ENCODE measurements at places on chromosomes 7 and 10.
A peak's percentile ranks its signal among the peaks of the same experiment; 100 is the strongest.

DNA sequence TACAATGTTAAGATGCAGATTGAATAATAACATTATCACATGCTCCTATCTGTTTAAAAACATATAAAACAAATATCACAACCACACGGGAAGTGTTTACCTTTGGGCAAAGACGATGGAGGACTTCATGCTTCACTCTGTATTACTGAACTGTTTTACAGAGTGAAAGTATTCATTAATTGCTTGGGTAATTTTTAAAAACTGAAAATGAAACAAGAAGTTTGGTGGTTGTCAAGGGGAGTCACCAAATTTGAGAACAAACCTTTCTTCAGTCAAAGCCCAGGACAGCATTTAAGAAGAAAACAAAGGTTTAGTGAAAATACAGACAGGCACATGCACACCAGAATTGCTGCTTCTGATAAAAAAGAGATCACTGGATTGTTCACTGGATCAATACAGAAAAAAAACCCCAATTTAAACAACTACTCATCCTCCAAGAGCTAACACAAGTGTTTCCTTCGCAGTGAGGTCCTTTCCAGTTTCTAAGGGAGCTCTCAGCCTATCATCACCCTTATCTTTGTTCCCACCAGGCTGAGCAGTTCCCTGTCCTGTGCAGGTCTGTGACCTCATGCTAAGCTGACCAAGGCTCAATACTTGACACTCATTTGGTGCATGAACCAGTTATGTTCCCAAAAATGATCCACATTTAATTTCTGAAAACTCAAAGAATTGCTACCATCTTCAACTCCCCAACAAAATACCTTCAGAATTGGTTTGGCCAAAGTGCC lies 8.8 kb downstream of the PARP12 start:
- no peak for DNase-seq

GRCh38 chr7:20798081-20798693 lies 11.5 kb upstream of the SP8 start:
- DNase-seq: no peak

- no peak for DNase-seq
These were observed 217.4 kb downstream of the ZMYND11 start for GRCh38 chr10:352476-353235.

- DNase-seq: peak; percentile 80
These were observed 918 bp upstream of the STRA8 start for GRCh38 chr7:135232720-135233119.

- DNase-seq: no peak
These were observed 24.9 kb upstream of the SLF2 start for GRCh38 chr10:100887761-100888296.

DNA sequence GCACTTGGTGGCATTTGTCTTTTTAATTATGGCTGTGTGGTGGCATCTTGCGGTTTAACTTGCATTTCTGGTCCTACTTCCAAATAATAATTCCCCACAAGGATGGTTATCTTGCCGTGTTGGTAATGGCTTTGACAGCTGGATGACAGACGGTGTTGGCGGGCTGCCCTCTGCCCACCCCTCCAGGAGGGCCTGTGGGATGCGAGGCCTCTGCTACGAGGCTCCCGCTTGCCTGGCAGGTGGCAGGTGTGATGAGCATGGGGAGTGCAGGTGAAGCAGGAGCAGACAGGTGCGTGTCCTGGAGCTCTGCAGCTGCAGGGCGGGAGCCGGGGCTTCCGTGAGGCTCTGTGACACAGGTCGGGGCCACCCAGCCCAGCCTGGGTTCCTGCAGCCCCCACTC lies 11.8 kb downstream of the INPP5A start:
- no peak for DNase-seq

- DNase-seq: no peak
These were observed 73.6 kb downstream of the AHCYL2 start for GRCh38 chr7:129298268-129298893.

DNA sequence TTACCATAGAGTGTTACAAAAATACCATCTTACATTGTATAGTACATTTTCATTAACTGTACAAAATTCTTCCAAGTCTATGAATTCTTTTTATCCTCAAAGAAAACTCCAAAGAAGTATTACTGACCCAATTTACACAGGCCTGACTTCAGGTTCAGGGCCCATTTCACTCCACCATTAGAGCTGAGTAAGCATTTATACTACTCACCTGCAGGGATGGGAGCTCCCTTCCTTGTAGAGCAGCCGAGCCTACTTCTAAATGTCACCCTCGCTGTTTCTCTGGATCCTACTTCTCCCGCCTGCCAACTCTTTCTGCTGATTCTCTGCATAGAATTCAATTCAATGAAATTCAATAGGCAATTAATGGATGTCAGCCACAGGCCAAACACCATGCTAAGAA lies 56.0 kb downstream of the CCDC71L start:
- no peak for DNase-seq

DNA sequence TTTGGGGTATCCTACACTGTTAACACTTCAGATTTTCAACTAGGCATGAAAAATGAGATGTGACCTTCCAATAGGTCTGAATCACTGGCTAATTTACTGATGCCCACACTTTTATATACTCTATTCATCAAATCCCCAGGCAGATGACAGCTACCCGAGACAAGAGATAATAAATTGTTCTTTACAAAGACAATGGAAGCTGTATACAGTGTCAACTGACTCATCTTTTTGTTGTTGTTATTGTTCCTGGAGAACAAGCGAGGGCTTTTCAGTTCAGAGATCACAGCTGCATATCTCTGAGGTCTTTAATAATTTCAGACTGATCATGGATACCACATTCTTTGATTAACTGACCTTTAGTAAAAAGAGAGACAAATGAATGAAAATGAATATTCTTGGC lies 228.9 kb downstream of the SDHAF3 start:
- no peak for DNase-seq

DNA sequence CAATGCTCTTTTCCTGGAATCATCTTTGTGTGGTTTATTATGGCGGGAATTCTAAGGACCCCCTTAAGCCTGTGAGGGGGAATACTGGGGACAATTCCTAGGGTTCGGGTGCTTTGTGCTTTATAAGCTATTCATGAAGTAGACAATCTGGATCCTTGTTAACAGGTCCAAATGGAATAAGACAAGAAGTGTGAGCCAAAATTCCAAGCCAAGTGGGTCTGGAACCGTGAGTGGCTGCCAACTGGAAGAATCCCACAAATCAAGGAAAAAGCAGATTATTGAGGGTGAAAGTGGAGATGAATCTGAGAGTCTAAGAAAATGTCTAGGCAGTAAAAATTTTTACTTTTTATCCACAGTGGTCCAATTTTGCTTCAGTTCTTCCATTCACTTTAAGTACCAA lies 136.8 kb downstream of the MDFIC start:
- no peak for DNase-seq

DNA sequence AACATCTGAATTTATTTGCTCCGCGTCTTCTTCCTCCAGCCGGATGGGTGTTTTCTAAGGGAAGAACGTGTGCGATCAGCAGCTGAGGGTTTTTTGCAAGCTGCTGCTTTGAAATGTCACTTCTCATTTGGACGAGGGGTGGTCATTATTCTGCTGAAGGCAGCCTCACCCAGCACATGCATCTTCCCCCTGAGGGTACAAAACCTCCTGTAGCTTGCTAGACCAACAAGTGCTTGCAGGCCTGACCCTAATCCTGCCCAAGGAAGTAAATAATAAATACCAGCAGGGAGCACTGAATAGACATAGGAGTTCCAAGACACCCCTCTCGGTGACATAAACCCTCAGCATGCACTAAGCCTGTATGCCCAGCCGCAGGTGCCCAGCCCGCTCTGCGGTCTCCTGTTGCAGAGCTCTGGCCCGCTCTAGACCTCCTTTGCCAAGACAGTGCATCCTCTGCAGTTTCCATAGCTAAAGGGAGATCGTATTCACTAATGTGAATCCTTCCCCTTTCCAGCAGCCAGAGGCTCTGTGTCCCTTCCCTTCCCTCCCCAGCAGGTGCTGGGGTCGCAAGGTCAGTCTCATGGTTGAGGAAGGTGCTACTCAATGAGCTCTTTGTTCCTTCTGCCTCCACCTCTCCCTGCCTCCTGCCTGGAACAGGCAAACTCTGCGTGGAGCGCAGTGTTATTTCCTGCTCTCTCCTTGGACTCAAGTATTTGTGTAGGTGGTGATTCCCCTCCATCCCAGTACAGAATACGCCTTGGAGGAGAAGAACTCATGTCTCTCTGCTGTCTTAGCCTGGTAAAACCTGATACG lies 36.6 kb downstream of the SBDS start:
- no peak for DNase-seq

DNA sequence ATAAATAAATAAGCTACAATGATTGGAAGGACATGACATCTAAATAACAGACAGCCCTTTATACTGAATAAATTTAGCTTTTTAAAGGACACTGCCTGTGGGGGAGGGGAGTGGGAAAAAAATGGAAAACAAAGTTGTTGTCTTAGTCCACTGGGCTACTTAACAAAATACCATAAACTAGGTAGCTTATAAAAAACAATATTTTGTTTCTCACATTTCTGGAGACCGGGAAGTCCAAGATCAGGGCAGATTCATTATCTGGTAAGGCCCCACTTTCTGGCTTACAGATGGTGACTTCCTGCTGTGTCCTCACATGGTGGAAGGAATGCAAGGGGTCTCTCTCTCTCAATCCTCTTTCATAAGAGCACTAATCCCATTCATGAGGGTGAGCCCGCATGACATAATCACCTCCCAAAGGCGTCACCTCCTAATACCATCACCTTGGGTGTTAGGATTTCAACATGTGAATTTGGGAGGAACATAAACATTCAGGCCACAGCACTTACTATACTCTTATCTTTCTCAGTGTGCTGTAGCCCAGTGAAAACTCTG lies 43.0 kb downstream of the DNAJC12 start:
- DNase-seq: no peak
